Stimulated activated CD8-positive, alpha-beta memory T cell treated with anti-CD3 and anti-CD28 coated beads, Interleukin-15, amount 100 ng/mL, for 24 hours (primary cell): ENCODE measurements at places on chromosomes 2 and 18.

GRCh38 chr2:12131975-12132374 lies 385.5 kb downstream of the LPIN1 start:
- no peak for DNase-seq

- DNase-seq, result no peak
These were observed 40.6 kb upstream of the TLK1 start for GRCh38 chr2:171201271-171201670.

DNA sequence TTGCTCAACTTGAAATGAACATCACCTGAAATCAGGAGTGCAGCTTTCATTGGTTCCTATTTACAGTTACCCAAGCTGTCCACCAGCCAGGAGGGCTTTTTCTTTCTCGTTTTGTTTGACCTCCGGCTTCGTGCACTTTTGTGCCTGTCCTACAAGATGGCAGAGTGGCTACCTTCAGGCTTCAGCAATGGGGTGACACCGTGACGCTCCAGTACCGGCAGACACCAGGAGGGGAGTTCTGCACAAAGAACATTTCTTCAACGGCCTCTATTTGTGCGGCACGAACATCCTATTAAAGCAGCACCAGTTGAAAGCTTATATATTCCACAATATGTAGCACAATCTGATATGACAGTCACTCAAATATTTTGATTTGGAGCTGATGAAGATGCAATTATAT lies 18.3 kb downstream of the RNASEH1 start:
- no peak for DNase-seq

- no peak for DNase-seq
These were observed 1132.9 kb upstream of the ZEB2 start for GRCh38 chr2:145652571-145653545.

DNA sequence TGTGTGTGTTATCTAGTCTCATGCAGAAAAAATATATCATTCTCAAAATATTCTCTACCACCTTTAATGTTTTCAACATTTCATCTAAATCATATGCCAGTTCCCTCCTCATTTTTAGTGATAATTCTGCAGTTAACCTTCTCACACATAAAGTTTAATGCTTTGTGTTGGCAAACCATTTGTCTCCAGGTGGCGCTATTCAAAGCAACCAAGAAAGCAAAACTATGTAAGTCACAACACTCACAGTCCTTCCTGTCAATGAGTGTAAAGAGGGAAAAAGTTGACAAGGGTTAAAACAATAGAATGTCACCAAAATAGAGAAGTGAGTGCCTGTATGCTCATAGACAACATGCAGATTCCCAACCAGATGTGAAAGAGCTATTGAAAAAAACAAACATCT lies 961.6 kb upstream of the LRRTM1 start:
- no peak for DNase-seq

- no peak for DNase-seq
These were observed 27.7 kb downstream of the METTL8 start for GRCh38 chr2:171406044-171406443.

DNA sequence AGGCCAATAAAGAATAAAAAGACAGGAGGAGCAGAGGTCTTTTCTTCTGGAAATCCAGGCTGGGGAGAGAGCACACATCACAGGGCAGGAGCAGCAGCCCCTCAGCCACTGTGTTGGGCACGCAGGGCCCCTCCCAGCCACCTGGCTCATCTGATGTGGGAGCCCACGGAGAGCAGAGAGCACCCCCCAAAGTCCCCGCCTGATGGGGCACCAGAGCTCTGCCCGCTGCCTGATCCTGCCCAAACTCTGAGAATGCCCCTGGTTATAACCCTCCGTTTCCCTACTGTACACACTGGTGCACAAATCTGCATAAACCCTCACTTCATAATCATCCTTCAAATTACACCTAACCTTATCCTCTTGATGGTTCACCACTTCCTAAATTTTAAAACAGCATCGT lies 111.3 kb downstream of the HDAC4 start:
- DNase-seq, result no peak

DNA sequence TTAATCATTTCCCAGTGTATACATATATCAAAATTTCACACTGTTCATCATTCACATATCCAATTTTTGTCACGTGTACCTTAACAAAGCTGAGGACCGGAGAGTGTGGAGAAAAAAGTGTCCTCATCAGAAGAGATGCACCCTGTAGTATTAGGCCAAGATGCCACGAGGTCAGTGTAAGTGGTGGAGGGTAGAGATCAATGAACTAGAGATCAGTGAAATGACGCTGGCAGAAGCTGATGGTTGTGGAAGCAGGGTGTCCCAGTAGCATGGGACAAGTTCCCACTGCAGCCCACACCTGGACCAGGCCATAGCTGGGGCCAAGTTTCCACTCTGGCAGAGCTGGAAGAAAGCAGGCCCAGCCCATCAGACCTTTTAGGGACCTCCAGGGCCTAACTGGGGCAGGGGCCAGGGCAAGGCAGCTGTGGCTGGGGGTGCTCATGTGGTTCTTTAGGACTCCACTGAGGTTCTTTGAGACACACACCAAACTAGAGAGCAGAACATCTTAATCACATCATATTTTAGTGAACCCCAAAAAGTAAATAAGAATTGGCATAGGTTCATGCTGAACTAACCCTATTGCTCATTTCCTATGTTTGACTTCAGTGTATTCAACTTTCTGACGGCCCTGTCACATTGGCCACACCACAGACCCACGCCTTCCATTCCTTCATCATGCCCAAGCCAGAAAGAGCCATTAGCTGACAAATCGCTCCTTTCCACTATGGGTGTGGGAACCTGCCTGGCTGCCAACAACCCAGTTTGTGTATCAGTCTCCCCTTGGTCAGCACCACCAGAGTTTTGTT lies 21.6 kb upstream of the GPR55 start:
- no peak for DNase-seq

- DNase-seq, result no peak
These were observed 727.8 kb upstream of the FANCL start for GRCh38 chr2:58968885-58969284.

DNA sequence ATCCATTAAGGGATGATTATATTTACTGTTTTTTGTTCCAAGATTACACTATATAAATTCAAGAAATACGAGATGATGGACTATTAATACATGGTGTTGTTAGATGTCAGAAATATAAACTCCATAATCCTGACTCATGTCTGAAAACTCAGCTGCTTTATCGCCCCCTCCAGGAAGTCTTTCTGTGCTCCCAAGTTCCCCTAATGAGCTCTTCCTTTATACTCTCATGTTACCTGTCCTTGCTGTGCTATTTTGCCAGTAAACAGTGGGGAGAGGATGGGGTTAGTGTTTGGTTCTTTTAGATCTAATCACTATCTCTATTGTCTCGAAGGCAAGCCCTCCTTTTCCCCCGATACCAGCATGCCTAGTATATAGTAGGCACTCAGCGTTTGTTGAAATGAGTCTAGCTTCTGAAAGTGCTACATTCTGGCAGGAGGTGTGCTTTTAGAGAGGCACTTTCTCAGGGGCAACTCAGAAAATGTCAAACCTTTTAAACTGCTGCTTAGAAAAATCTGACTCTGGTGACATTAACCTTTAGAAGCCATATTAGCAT lies 21.4 kb upstream of the BARD1 start:
- no peak for DNase-seq

- no peak for DNase-seq
These were observed 5.0 kb upstream of the FARP2 start for GRCh38 chr2:241350878-241351639.

DNA sequence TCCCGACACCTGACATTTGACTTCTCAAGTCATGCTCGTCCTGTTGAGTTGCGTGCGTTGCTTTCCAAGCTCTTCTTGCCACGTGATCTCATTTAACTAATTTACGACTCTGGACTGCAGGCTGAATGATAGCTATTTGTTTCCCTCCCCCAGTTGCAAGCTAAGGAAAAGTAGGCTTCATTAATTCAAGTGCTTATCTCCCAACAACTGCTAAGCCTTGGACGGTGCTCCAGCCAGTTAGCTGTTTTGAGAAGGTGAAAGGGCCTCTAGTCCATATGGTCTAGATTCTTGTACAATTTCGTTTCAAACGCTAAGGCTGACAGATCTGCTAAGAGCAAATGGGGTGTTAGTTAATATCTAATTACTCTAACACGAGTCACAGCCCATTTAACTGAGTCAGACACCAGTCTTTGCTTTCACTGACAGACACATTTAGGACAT lies 21.1 kb downstream of the GPR45 start:
- no peak for DNase-seq

DNA sequence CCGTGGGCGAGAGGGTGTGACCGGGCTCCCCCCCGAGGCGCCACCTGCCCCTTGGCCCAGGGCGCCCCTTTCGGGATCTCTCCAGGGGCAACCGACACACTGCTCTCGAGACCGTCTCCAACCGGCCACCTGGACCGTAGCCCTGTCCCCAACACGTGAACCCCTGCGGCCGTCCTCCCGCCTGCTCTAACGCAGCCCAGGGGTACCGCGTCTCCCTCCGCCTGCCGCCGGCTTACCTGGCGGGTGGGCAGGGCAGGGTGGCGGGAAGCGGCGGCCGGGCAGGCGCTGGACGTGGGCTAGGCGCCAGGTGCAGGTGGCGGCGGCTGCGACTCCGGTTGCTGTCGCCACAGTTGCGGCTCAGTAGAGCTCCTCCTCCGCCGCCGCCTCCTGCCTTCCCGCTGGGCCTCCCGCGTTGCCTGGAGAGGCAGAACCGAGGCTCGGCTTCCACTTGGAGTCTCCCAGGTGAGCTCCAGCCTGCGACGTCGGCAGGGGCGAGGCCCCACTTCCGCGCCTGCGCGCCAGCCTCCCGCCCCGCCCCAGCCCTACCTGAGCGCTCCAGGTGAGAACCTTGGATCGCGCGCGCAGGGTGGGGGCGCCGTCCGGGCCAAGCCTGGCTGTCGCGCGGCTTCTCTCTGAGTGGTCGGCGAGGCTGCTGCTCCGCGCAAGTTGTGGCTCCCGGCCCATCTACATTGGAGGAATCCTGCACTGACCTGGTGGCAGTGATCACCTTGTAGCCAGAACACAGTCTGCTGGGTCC lies at the start of gene GALNT3:
GALNT3 (minus strand) TSS at position 469 of the 757 bp plus-strand sequence. CDS start 23,547 bp downstream, outside the sequence.
- DNase-seq, result no peak

GRCh38 chr2:46871976-46872381 lies 43.6 kb downstream of the MCFD2 start:
- DNase-seq, result no peak

- DNase-seq, result no peak
These were observed 256.3 kb upstream of the PKDCC start for GRCh38 chr2:41791523-41791922.

- no peak for DNase-seq
These were observed 17.5 kb downstream of the BZW1 start for GRCh38 chr2:200829258-200829655.

GRCh38 chr18:69444221-69444620 lies 43.5 kb downstream of the DOK6 start:
- DNase-seq, result no peak

DNA sequence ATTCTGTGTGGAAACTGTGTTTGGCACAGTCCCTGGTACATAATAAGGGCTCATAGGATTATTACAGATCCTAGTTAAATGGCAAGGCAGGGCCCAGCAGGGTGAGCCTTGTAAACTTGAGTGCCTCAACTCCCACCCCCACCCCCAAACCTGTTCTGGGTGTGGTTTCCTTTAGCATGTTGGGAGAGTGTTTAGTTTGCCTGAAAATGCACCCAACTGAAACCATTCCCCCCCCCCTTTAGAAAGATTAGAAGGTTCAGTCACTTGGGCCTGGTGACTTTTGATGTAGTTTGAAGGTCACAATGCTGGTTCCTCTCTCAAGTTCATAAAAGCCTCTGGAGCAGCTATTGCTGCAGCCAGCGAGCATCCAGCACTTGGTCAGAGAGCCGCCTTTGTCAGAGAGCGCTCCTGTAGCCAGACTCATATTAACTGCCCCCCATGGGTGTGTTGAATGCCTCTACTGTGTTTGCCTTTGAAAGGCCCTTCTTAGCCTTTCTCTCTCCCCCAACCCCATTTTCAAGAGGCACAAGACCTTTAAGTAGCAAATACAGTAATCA lies 113.7 kb downstream of the SPTBN1 start:
- no peak for DNase-seq

- DNase-seq, result no peak
These were observed 15.2 kb downstream of the TSPYL6 start for GRCh38 chr2:54240515-54241469.

- DNase-seq, result no peak
These were observed 26.5 kb upstream of the ZNF516 start for GRCh38 chr18:76521417-76522121.
